ENCODE measurements at places on chromosomes 2 and 18.
A peak's percentile ranks its signal among the peaks of the same experiment; 100 is the strongest.

GRCh38 chr2:235900631-235901030 lies 267.6 kb downstream of the GBX2 start:
- peak; percentile 16 for DNase-seq

- peak; percentile 54 for DNase-seq
These were observed 5.2 kb downstream of the DYSF start for GRCh38 chr2:71458413-71459083.

DNA sequence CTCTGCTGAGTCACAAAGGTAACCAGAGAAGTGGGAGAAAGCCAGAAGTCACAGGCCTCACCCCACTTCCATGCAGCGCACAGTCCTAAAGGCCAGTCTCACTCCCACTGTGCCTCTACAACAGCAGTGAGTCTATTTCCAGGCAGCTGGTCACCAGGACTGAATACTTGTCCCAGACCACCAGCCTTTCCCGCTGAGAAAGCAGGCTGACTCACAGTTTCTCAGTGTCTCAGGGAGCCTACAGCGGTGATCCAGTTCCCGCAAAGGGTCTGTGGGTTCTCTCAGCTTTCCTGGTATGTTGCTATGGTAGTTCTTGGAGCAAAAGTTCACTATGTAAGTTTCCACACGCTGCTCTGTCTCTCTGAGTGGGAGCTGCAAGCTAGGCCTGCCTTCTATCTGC lies 622.5 kb downstream of the RNF144A start:
- DNase-seq, result no peak

- no peak for DNase-seq
These were observed 1.5 kb downstream of the MMADHC start for GRCh38 chr2:149586063-149586462.

- DNase-seq, result no peak
These were observed 48.3 kb upstream of the CCDC68 start for GRCh38 chr18:55007602-55008001.
